Activated CD4-positive, CD25-positive, alpha-beta regulatory T cell treated with anti-CD3 and anti-CD28 coated beads, Interleukin-2, amount 50 U/mL, for 16 hours (primary cell): ENCODE measurements at places on chromosomes 11 and 22.

GRCh38 chr11:134636071-134636470 is 224.0 kb upstream of the B3GAT1 start:
- no peak for DNase-seq

- DNase-seq: no peak
Measured at GRCh38 chr11:83549984-83550667, 264.0 kb upstream of the CCDC90B start.

DNA sequence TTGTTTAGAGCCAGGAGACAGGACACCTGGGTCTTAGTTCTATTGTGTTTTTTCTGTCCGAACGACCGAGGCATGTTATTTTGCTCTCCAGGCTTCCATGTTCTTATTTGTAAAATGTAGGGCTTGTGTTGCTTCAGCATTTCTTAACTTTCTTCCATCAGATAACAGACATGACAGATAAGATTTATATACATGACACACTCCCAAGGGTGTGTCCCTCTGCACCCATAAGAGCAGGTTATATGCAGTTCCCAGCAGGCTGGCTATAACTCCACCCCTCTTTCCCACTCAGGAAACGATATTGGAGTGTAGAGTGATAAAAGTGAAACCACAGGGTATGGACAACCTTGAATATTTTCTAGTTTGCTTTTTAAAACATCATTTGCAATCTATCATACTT is 65.8 kb downstream of the APIP start:
- no peak for DNase-seq

- peak; percentile 41 for DNase-seq
Measured at GRCh38 chr11:86176165-86176884, 68.2 kb upstream of the EED start.

- DNase-seq: no peak
Measured at GRCh38 chr11:121281698-121282097, 10.9 kb upstream of the SC5D start.

GRCh38 chr11:1784761-1785650 is 21.3 kb upstream of the CTSD start:
- DNase-seq: no peak
